ENCODE measurements at places on chromosomes 11 and 22.

DNA sequence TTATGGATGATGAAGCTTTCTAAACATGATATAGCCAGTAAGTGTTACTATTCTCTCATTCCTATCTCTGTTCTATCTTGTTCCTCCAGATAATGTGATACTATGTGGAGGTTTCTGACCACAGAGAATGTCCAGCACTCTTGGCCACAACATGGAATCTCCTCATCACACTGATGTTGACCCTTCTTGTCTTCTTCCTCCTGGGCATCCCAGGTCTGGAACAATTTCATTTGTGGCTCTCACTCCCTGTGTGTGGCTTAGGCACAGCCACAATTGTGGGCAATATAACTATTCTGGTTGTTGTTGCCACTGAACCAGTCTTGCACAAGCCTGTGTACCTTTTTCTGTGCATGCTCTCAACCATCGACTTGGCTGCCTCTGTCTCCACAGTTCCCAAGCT is 9.9 kb upstream of the OR56B1 start:
- no peak for DNase-seq

GRCh38 chr11:104968355-104968855 is at the start of gene CASP4:
TSS of gene CASP4 (minus strand) at chr11:104968574. CDS start at chr11:104968525, 49 bp downstream.
- peak; percentile 28 for DNase-seq

GRCh38 chr11:67116758-67117105 is 2.3 kb upstream of the KDM2A start:
- no peak for DNase-seq

- no peak for DNase-seq
These were observed 384.1 kb downstream of the LARGE1 start for GRCh38 chr22:33535937-33536875.

- DNase-seq = no peak
These were observed 40.8 kb downstream of the RIBC2 start for GRCh38 chr22:45454275-45454674.

DNA sequence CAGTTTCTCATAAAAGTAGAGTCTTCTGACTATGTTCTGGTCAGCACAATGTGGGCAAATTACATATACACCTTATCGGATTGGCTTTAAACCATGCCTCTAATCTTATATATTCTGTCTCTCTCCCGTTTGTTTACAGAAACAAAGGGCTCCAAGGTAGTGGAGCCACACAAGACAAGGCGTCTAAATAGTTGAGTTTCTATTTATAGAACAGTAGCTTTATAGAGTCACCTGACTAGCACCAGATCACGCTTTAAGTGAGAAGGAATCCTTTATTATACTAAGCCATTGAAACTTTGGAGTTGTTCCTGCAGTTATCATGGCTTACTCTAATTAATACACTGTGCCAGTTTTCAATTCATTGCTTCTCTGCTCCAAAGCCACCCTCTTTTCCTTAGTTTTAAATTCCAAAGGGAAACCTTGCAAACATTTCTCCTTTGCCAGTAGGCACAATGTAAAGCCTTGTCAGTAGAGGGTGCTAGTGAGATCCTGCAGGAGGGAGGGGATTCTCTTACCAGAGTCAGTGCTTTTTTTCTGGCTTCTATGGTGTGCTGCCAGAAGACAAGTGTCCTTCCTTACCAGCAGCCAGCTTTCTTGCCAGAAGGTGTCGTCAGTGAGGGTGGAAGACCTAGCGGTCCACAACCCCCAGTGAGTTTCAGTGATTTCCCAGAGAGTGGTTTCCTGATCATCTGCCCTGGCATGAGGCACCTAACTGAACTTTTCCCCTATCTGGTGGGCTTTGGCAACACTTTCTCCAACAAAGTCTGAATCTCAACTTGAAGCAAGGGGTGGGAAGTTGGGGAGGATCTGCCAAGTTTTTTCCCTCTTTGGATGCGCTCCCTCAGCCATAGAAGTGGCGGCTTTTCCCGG is 71.7 kb downstream of the RAB38 start:
- DNase-seq = no peak

GRCh38 chr22:28366856-28367255 is 312.8 kb downstream of the TTC28 start:
- no peak for DNase-seq

DNA sequence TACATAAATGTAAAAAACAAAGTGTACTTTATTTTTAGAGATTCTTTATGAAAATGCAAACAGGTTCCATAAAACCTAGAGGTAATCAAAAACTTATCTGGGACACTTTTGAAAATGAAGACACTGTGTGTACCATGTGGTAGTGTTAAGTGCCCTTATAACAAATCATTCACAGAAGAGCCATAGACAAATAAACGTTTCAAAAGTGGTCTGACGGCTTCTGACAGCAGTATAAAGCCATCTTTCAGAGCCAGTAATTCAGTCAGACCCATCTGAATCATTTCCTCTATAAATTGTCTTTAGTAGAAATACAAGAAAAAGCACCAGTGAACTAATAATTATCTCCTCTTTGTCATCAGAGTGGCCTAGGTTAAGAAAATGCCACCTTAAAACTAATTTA is 100.0 kb downstream of the PAX6 start:
- DNase-seq = no peak

DNA sequence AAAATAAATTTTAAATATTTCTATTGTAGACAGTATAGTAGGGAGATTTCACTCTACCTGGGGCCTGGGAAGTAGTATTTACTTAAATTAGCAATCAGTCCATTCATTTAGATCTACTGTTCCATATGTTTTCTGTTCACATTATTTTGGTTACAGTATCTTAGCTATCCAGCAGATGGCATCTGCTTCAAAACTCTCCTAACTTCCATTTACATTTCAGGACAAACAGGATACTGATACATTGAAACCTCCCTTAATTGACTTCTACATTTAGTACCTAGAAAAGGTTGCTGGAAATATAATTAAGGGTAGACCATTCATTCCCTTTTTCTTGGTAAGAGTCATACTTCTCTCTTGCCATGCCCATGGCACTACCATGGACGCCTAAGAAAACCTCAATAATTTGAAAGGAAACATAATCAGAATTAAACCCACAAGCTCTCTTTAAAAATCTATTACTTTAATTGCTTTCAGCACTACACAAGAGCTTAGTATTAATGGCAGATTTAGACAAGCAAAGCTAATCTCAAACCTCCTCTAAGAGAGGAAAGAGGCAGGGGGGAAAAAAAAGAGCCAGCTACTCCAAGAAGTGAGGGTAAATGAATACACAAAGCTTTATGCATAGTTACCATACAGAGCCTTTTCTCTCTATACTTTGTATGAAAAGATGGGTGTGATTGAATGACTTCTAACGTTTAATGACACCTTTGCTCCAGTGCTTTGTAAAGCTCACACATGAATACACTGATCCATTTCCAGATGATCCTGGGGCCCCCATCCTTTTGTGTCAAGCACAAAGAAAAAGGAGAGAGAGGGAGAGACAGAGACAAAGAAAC is 131.2 kb upstream of the MTMR2 start:
- no peak for DNase-seq

DNA sequence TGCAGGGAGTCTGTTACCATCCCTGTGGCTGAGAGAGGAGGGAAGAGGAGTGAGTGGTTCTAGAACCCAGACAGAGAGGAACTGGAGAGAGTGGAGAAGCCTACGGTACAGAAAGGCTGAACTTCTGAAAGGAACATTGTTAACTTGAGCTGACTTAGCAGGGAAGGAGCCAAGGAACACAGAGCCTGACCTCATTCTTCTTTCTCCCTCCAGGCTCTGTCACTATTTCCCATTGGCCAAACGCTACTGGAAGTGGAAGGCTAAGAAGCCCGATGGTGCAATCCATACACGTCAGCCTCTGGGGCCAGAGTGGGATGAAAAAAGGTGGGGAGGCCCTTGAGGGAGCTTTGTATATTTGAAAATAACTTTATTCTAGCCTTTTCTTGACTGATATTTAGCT is 16.5 kb upstream of the WT1 start:
- DNase-seq = no peak

- no peak for DNase-seq
These were observed 2.6 kb upstream of the UCP3 start for GRCh38 chr11:74011360-74012073.

GRCh38 chr11:61897387-61898246 is 6.3 kb upstream of the FADS3 start:
- peak; percentile 83 for DNase-seq

- no peak for DNase-seq
These were observed 515.7 kb downstream of the BUD13 start for GRCh38 chr11:116257092-116257491.

DNA sequence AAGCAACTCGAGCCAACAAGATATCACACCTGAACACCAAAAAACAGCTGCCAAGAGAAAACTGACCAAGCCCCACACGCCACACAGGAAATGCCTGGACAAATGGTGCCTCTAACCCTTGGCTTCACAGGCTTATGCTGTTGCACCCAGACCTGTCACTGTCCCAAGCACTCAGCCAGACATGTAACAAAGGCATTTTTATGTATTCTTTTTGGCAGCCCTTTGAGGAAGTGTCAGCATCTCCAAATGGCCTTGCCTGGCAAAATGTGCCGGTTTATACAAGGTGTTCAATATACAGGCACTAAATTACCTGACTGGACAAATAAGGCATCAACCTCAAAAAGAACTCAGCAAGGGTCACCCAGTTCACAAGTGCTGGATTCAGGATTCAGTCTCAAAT is 6.1 kb downstream of the HDHD5 start:
- no peak for DNase-seq

DNA sequence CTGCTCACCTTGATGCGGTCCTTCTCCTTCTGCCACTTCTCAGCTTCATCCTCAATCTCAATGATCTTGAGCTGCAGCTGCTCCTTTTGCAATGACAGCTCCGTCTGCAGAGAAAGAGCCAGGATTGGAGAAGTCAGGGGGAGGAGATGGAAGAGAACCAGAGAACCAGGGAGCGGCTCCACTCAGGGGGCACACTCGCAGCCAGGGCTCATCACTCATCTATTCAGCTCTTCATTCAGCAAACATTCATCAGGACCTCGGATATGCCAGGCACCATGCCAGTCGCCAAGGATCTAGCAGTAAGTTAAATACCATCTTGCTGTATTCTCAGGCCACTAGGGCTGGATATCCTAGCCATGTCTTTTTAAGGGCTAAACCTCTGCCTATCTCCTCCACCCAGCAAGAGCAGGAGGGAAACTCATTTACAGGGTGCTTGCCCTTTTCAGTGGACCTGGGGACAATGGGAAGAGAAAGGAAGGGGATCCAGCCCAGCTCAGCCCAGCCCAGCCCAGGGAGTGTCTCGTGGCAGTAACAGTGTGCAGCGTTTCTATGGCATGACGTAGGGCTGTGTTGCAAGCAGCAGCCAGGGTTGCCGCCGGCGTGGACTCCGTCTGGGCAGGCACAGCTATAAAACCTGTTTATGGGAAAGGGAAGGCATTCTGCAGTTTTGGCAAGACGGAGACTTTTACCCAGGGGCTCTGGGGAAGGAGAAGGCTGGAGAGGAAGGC is 9.4 kb downstream of the TRIM29 start:
- peak; percentile 87 for DNase-seq

DNA sequence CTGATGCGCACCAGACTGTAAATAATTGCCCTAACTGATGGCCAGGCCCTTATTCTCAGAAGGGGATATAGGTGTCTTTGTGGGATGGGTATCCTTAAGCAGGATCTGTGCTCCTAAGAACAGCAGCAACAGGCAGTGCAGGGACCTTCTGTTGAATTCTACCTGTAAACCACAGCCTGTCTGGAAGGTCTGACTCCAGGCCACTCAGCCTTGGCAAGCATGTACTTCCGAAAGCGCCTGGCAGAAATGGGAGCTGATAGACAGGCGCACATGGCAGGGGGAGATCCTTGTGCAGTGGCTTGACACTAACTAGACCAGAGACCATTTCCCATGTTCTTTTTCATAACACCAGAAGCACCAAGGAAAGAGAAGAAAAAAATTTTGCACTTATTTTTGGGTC is 59.0 kb downstream of the C22orf31 start:
- DNase-seq = peak; percentile 39

DNA sequence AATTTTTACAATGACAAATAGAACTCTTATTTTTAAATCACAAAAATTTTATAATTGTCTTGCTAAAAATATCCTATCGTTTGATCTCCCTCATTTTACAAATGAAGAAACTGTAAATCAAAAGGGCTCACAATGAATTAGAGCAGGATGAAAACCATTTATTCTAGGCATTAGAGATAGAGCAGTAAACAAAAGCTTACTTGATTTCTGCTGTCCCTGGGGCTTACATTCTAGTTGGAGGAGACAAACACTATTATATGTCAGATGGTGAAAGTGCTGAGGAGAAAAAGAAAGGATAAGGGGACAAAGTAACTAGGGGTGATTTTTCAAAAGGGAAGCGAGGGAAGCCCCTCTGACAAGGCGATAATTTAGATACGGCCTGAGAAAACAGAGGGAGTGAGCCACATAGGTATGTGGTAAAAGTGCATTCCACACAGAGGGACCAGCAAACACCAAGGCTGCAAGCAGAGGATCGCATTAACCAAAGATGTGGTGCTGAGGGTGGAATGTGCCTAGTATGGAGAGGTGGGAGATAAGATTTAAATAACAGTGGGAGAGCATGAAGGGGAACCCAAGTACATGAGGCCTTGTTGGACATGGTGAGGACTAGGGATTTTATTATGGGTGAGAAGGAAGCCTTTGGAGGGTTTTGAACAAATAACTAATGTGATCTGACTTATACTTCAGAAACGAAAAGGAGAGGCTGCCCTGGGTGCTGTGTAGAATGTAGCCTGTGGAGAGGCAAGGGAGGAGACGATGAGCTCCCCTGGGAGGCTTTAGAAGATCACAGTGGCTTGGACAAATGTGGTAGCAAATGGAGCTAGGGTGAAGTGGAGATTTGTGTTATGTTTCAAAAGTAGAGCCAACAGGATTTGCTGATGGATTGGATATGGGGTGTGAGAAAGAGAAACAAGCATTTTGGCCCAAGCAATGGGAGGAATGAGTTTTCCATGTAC is 62.1 kb downstream of the PDHX start:
- no peak for DNase-seq

- DNase-seq = no peak
These were observed 120.0 kb upstream of the BDNF start for GRCh38 chr11:27820249-27820648.

DNA sequence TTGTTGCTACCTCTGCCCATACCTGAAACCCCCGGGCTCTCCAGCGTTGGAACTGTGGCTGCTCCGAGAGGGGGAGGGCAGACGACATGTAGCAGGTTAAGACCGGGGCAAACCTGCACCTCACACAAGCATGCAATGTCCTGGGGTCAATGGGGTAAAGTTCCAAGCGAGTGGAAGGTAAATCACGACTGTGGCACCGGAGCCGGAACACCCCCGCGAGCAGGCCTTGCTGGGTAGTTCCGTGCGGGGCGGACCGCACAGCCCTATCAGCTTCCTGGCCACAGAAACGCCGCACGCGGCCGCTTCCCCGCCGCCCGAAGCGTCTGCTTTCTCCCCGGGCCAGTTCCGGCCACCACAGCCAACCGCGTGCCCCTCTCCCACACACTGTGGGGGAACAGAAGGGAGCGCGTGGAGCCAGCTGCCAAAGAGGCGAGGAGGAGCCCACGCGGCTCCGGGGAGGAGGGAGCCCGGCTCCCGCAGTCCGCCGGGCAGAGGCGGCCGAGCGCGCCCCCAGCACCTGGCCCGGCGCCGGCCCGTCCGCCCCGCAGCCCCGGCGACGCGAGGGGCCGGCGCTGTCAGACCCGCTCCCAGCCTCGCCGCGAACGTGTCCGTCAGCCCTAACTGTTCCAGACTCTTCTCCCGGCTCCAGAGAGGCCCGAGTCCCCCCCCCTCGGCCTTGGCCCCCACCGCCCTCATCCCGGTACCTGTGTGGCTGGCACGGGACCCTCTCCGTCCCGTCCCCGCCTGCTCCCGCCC is 1.6 kb downstream of the SPTBN2 start:
- DNase-seq = peak; percentile 36

GRCh38 chr11:11620173-11620920 is 1.5 kb downstream of the GALNT18 start:
- DNase-seq = peak; percentile 65

- no peak for DNase-seq
These were observed 6.6 kb downstream of the PHF5A start for GRCh38 chr22:41461901-41462300.

GRCh38 chr22:36369922-36370791 is 17.6 kb downstream of the MYH9 start:
- DNase-seq = no peak

Data from femur (tissue), 1 donor.